Sciatic nerve (tissue), 2 donors: ENCODE measurements at places on chromosomes 1 and 21.

- DNase-seq, result no peak
Measured at GRCh38 chr1:208757846-208758245, 513.7 kb upstream of the PLXNA2 start.

DNA sequence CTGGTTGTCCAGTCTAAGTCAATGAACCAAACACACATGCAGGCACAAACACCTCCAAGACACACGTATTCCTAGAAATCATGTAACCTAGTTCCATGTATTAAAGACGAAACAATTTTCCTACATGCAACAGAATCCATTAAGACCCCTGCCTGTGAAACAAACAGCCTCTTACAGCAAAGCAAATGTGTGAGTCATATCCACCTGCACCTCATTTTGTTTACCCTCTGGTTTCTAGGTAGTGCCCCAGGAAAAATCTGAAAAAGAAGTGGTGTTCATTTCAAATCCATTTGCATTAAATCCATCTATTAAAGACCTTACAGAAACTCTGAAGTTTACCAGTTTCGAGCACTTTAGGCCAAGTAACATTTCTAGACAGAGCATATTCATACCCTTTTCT is 74.1 kb downstream of the VCAM1 start:
- no peak for DNase-seq

GRCh38 chr1:225691377-225691776 is 38.5 kb upstream of the ENAH start:
- DNase-seq, result no peak

DNA sequence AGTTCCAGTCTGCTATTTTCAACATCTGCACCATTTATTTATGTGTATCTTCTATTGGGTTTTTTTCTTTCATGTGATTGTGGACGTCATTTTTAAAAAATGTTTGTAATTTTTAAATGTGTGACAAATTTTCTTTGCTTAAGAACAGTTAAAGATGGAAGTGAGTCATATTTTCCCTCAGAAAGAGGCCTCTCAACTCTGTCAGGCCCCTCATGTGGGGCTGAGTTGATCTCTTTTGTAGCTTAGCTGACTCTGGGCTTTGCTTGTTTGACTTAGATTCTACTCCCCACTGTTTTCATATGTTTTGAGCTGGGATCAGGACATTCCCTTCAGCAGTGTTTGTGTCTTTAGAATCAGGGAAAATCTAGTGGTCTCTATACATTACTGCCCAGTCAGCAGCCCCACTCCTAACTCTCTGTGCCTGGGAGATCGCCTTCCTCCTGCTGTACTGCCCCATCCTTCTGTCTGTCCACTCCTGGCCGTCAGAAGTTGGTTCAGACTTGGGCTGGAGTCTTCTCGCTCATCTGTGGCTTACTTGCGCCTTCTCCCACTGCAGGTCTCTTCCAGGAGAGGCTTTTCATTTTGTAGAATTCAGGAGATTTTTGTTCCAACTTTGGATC is 137.4 kb downstream of the DYRK1A start:
- DNase-seq, result no peak

- no peak for DNase-seq
Measured at GRCh38 chr1:44721485-44722361, 9.2 kb downstream of the RNU5D-1 start.

DNA sequence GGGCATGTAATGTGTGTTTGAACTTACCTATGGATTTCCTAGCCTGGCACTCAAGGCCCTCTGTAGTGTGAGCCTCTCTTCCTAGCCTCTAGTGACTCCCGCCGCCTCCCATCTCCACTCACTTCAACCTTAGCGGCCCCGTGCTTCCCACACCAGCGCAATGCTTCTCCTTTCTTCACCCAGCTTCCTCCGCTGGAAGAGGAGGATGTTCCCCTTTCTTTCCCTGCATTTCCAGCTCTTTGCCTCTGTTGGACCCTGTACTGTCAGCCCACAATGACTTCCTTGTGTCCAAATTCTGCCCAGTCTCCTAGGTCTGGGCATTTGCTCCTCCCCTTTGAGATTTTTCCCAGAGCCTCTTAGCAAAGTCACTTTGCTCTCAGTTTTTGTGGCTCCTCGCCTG is 138.1 kb upstream of the IRF2BP2 start:
- DNase-seq, result peak; percentile 54
